ENCODE measurements at places on chromosomes 5 and 9. TPM values are rescaled to one million over a fixed set of nuclear protein-coding genes. Genes with fewer than 3 reads are reported as not detected.

DNA sequence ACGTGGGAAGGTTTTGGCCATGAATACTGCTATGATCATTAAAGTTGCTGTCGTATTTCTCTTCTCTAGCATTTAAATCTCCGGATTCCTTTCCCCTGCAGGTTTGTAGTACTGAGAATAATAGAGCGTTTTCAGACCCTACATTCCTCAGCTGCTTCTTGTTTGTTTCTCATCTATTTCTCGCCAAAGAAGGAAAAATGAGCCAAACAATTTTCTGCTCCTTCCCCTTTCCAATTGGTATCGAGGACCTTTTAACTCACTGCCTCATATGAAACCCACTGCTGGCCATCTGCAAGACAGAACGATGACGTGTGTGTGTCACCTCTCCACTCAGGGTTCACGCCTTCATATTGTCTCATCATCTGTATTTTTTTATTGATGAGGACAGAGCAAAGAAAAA, 689.4 kb upstream of the WWC1 start:
- no peak for DNase-seq

- no peak for DNase-seq
Measured at GRCh38 chr9:120310035-120310434, 269.9 kb downstream of the CDK5RAP2 start.

GRCh38 chr5:100779669-100780375, 123.3 kb downstream of the ST8SIA4 start:
- DNase-seq: no peak

ARHGEF28 gene
- total RNA-seq: 30.4 TPM

Data from lower lobe of right lung (tissue), 2 donors.